GM23338 (cell line): ENCODE measurements at places on chromosomes 7 and 10. TPM values are rescaled to one million over a fixed set of nuclear protein-coding genes. Genes with fewer than 3 reads are reported as not detected.

DNA sequence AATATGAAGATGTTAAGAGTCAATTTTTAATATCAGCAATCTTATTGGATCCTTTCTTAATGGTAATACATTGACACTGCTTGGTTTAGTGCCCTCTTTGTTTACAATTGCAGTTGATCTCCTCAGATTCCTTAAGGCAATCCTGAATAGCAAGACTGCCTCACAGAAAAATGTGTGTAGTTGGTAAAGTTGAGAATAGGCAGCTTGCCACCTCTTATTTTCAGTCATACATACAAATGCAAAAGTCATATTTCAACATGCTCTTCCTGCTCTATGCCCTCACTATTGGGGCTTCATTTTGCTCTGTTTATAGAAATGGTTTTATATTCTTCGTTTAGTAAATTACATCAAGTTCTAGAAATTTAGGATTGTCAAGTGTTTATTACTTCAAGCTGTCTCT is 661.1 kb upstream of the ANKRD30A start:
- no peaks in the 10 kb centered on the region for H3K36me3 ChIP-seq
- H3K4me1 ChIP-seq: no peaks in the 10 kb centered on the region
- DNase-seq: no peak
- H3K27me3 ChIP-seq: no peaks in the 10 kb centered on the region

The SPDYE1 gene
- total RNA-seq: not detected in 2 replicates

The LEP gene
- not detected in 2 replicates for total RNA-seq

The SUN3 gene
- 0.52 TPM in 1 of 2 replicates, not detected in the other for total RNA-seq

DNA sequence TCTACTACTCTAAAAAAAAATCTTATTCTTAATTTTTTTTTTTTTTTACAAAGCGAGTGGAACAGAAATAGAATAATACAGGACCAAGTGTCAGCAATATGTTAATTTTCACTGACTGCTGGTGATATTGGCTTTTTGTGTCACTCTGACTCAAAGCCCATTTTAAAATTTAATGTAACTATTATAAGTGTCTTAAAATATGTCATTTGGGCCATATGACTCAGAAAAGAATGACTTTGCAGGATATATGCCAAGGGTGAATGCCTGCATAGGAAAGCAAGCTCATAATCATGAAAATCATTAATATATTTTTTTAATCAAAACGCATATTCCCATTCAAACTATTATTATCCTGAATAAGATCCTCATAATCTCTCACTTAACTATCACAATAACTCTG is 149.2 kb downstream of the GNAT3 start:
- H3K4me3 ChIP-seq: no peak overlapping the region
- DNase-seq: no peak
- H3K36me3 ChIP-seq: no peaks in the 10 kb centered on the region
- H3K27ac ChIP-seq: no peak overlapping the region

GRCh38 chr7:125934539-125934938 is 1004.9 kb upstream of the POT1 start:
- H3K4me1 ChIP-seq: no peaks in the 10 kb centered on the region
- H3K36me3 ChIP-seq: no peaks in the 10 kb centered on the region
- H3K27me3 ChIP-seq: no peaks in the 10 kb centered on the region
- no peak overlapping the region for H3K27ac ChIP-seq

DNA sequence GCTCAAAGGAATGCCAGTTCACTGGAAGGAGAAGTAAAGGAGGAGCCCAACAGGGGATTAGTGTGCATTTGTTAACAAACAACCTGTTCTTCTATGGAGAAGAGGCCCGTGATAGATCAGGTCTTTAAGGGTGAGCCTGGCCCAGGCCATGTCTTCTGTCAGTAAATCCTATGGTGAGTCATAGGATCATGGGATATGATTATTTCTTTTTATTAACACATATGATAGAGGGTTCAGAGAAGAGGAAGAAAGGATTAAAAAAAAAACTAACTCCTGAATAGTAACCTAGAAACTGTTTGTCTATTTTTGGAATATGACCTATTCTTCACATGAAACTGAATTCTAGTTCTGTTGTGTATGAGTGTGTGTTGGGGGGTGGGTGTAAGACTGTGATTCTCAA is 70.4 kb downstream of the GPR158 start:
- no peak overlapping the region for H3K4me3 ChIP-seq
- H3K27me3 ChIP-seq: no peaks in the 10 kb centered on the region
- no peaks in the 10 kb centered on the region for H3K36me3 ChIP-seq
- no peak for DNase-seq
- H3K27ac ChIP-seq: no peak overlapping the region
- no peaks in the 10 kb centered on the region for H3K4me1 ChIP-seq

DNA sequence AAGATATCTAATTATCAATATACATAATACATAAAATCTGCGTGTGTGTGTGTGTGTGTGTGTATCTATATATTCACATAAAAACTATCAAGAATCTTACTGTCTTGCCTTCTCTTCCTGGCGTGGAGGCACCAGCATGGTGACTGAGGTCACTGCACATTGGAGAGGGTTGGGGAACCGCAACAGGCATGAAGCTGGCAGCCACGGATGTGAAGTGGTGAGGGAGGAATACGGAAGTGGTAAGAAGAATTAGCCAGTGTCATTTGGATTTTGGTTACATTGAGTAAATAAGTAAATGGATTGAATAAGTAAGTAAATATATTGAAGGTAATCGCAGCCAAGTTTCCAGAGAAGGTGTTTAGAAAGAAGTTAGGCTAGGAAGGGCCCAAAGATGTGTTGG is 85.1 kb downstream of the TRIM24 start:
- H3K36me3 ChIP-seq: peaks cover 49% of the 10 kb centered on the region; the same call in 1 of the 2 replicates
- H3K27me3 ChIP-seq: no peaks in the 10 kb centered on the region
- no peak overlapping the region for H3K4me3 ChIP-seq
- DNase-seq: no peak
- no peaks in the 10 kb centered on the region for H3K4me1 ChIP-seq

DNA sequence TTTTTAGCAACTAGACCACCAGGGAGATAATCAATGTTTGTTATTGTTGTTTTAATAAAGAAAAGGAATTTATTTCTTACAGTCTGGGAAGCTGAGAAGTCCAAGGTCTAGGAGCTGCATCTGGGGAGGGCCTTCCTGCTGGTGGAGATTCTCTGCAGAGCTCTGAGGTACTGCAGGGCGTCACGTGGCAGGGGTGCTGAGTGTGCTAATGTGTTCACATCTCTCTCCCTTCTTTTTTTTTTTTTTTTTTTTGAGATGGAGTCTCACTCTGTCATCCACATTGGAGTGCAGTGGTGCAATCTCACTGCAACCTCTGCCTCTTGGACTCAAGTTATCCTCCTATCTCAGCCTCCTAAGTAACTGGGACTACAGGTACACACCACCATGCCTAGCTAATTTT is 150.9 kb upstream of the TRIM24 start:
- DNase-seq: no peak
- no peaks in the 10 kb centered on the region; the same call in 1 of the 2 replicates for H3K36me3 ChIP-seq
- no peak overlapping the region for H3K4me3 ChIP-seq

The SH2D4B gene
- total RNA-seq: not detected in 2 replicates

The SPDYE8 gene
- total RNA-seq: not detected in 2 replicates

- H3K4me1 ChIP-seq: no peaks in the 10 kb centered on the region
- H3K36me3 ChIP-seq: no peaks in the 10 kb centered on the region
- H3K4me3 ChIP-seq: no peak overlapping the region
- no peak overlapping the region for H3K27ac ChIP-seq
- DNase-seq: no peak
Observed at GRCh38 chr7:134587750-134588149, 38.8 kb downstream of the AKR1B15 start.

- no peaks in the 10 kb centered on the region for H3K27me3 ChIP-seq
- H3K4me1 ChIP-seq: no peaks in the 10 kb centered on the region
- no peak overlapping the region for H3K27ac ChIP-seq
- no peak overlapping the region for H3K4me3 ChIP-seq
- no peaks in the 10 kb centered on the region for H3K36me3 ChIP-seq
Observed at GRCh38 chr10:49010865-49011264, 71.2 kb upstream of the LRRC18 start.

- no peaks in the 10 kb centered on the region for H3K4me1 ChIP-seq
- no peak overlapping the region for H3K27ac ChIP-seq
- no peak for DNase-seq
- no peak overlapping the region for H3K4me3 ChIP-seq
- H3K36me3 ChIP-seq: no peaks in the 10 kb centered on the region
Observed at GRCh38 chr7:3436746-3437145, 135.7 kb downstream of the SDK1 start.

The FBXL13 gene
- 2.5 and 6.0 TPM in 2 replicates for total RNA-seq

DNA sequence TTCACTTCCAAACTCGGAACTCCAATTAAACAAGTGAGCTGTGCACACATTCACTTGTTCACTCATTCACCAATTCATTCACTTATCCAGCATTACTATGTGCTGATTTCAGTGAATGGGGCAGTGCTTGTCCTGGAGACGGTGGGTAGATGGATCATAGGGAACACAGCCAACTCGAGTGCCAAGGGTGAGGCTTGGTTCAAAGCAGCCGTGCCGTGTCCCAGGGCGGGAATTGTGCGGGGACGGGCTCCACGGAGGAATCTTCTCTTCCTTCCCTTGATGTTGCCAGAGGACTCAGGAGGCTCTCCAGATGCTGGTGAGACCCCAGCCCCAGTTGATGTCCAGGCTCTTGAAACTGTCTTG is 2.9 kb downstream of the SH2D4B start:
- no peak for DNase-seq
- H3K36me3 ChIP-seq: no peaks in the 10 kb centered on the region
- H3K4me3 ChIP-seq: no peak overlapping the region
- H3K4me1 ChIP-seq: no peaks in the 10 kb centered on the region
- H3K27me3 ChIP-seq: 0 out of 2 replicates have a peak, but pooled peaks cover 3% of the 10 kb centered on the region
- H3K27ac ChIP-seq: no peak overlapping the region

GRCh38 chr7:34825221-34825620 is 167.2 kb downstream of the NPSR1 start:
- H3K4me3 ChIP-seq: no peak overlapping the region
- no peak for DNase-seq
- no peaks in the 10 kb centered on the region for H3K36me3 ChIP-seq
- H3K27ac ChIP-seq: no peak overlapping the region
- H3K4me1 ChIP-seq: no peaks in the 10 kb centered on the region
- H3K27me3 ChIP-seq: no peaks in the 10 kb centered on the region

The SND1 gene
- total RNA-seq: 236 and 254 TPM in 2 replicates

- no peaks in the 10 kb centered on the region for H3K4me1 ChIP-seq
- peaks cover 7% of the 10 kb centered on the region; the same call in 1 of the 2 replicates for H3K36me3 ChIP-seq
- no peak for DNase-seq
- H3K27me3 ChIP-seq: no peaks in the 10 kb centered on the region
- H3K27ac ChIP-seq: no peak overlapping the region
- no peak overlapping the region for H3K4me3 ChIP-seq
Observed at GRCh38 chr7:81402227-81402626, 367.6 kb downstream of the HGF start.

The TMEM270 gene
- not detected in 2 replicates for total RNA-seq

The CTNNA3 gene
- 0.50 and 3.3 TPM in 2 replicates for total RNA-seq

- H3K36me3 ChIP-seq: no peaks in the 10 kb centered on the region
- no peak overlapping the region for H3K4me3 ChIP-seq
- DNase-seq: no peak
- H3K4me1 ChIP-seq: peaks cover 40% of the 10 kb centered on the region
- no peaks in the 10 kb centered on the region for H3K27me3 ChIP-seq
Observed at GRCh38 chr10:60349426-60349825, 40.2 kb downstream of the ANK3 start.

The CCSER2 gene
- total RNA-seq: 30.6 and 33.8 TPM in 2 replicates

The PNLIP gene
- not detected in 2 replicates for total RNA-seq
